ENCODE measurements at places on chromosomes 16 and 17. TPM values are rescaled to one million over a fixed set of nuclear protein-coding genes. Genes with fewer than 3 reads are reported as not detected.

The SLC6A2 gene
- total RNA-seq: not detected

The KRTAP2-2 gene
- not detected for total RNA-seq

The HOXB6 gene
- total RNA-seq: 0.83 TPM

The NXN gene
- total RNA-seq: 38.0 TPM

The TGFB1I1 gene
- total RNA-seq: 51.1 TPM

The IGSF6 gene
- total RNA-seq: not detected

The IKZF3 gene
- total RNA-seq: not detected

The KRT12 gene
- total RNA-seq: not detected

The CES5A gene
- not detected for total RNA-seq

The SLC9A5 gene
- 1.3 TPM for total RNA-seq

The TUBG1 gene
- total RNA-seq: 31.8 TPM

The FZD2 gene
- 22.7 TPM for total RNA-seq

The ANTKMT gene
- total RNA-seq: 31.3 TPM

The TMEM92 gene
- total RNA-seq: under 0.01 TPM

The SP6 gene
- total RNA-seq: 0.17 TPM

The SAMD14 gene
- 2.2 TPM for total RNA-seq

The CNTNAP1 gene
- 43.6 TPM for total RNA-seq

The PABPN1L gene
- total RNA-seq: not detected

The EPX gene
- not detected for total RNA-seq

The TBC1D3L gene
- 7.8 TPM for total RNA-seq

The CSH1 gene
- not detected for total RNA-seq

The OR3A3 gene
- not detected for total RNA-seq

The TMC7 gene
- 0.73 TPM for total RNA-seq

The SKA2 gene
- total RNA-seq: 28.0 TPM

The CEMP1 gene
- not detected for total RNA-seq

The CCL5 gene
- not detected for total RNA-seq

The SGCA gene
- total RNA-seq: 0.73 TPM

The ZNF785 gene
- total RNA-seq: 8.3 TPM

The TBC1D3I gene
- not detected for total RNA-seq

The SPN gene
- total RNA-seq: not detected

The PIPOX gene
- 3.0 TPM for total RNA-seq

The PRAC1 gene
- total RNA-seq: not detected

The PDXDC1 gene
- 79.1 TPM for total RNA-seq

The NLRP1 gene
- total RNA-seq: 53.8 TPM

The TPSB2 gene
- not detected for total RNA-seq

The SLC46A1 gene
- total RNA-seq: 8.1 TPM

The SULT1A4 gene
- total RNA-seq: 4.9 TPM

The RBFOX1 gene
- not detected for total RNA-seq

The TSNAXIP1 gene
- total RNA-seq: 1.3 TPM

The DGKE gene
- total RNA-seq: 5.2 TPM

The ZFPM1 gene
- total RNA-seq: 1.7 TPM

The C16orf96 gene
- total RNA-seq: 0.17 TPM

The MYH8 gene
- total RNA-seq: not detected

The DPEP3 gene
- total RNA-seq: not detected

The BCO1 gene
- total RNA-seq: not detected

The SPNS3 gene
- not detected for total RNA-seq

The HS3ST6 gene
- not detected for total RNA-seq

The TCAP gene
- 0.50 TPM for total RNA-seq

The NTN1 gene
- total RNA-seq: 3.0 TPM

The CEP112 gene
- total RNA-seq: 5.4 TPM

The IL32 gene
- total RNA-seq: 2.6 TPM

The TERB1 gene
- total RNA-seq: not detected

The TNFRSF13B gene
- total RNA-seq: not detected

The CRHR1 gene
- total RNA-seq: not detected

The LRRC75A gene
- total RNA-seq: 1.2 TPM

The KCNJ2 gene
- 8.6 TPM for total RNA-seq

The KRT28 gene
- not detected for total RNA-seq

The FCSK gene
- total RNA-seq: 15.4 TPM

The TNFRSF12A gene
- 208 TPM for total RNA-seq

All from smooth muscle cell of trachea (primary cell).